Activated CD8-positive, alpha-beta memory T cell treated with anti-CD3 and anti-CD28 coated beads for 48 hours (primary cell): ENCODE measurements at places on chromosomes 13 and 19.

- no peak for DNase-seq
Measured at GRCh38 chr13:73079359-73079758, 20.6 kb downstream of the KLF5 start.

- no peak for DNase-seq
Measured at GRCh38 chr13:84927442-84928169, 871.6 kb downstream of the SLITRK6 start.

- DNase-seq: no peak
Measured at GRCh38 chr19:41746593-41747227, 8.6 kb upstream of the CEACAM6 start.

DNA sequence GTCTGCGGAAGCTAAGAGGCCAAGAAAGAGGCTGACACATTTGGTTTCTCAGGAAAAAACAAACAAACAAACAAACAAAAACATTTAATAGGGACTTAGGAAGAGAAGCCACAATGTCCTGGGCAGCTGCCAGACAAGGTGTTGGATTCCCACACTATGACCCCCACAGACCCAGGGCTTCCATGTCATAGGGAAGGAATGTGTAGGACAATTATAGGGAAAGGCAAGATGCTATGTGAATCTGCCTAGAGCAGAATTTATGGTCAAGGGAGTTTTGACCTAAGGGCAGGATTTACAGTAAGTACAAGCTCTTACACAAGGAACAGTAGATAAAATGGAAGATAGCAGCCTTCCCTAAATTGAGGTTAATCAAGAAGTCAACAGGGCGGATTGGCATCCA, 9.1 kb upstream of the CDADC1 start:
- DNase-seq: no peak

DNA sequence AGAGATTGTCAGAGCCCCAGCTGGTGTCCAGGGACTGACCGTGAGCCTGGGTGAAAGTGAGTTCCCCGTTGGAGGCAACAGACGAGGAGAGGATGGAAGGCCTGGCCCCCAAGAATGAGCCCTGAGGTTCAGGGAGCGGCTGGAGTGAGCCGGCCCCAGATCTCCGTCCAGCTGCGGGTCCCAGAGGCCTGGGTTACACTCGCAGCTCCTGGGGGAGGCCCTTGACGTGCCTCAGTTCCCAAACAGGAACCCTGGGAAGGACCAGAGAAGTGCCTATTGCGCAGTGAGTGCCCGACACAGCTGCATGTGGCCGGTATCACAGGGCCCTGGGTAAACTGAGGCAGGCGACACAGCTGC, 1.1 kb upstream of the ELANE start:
- DNase-seq: no peak

DNA sequence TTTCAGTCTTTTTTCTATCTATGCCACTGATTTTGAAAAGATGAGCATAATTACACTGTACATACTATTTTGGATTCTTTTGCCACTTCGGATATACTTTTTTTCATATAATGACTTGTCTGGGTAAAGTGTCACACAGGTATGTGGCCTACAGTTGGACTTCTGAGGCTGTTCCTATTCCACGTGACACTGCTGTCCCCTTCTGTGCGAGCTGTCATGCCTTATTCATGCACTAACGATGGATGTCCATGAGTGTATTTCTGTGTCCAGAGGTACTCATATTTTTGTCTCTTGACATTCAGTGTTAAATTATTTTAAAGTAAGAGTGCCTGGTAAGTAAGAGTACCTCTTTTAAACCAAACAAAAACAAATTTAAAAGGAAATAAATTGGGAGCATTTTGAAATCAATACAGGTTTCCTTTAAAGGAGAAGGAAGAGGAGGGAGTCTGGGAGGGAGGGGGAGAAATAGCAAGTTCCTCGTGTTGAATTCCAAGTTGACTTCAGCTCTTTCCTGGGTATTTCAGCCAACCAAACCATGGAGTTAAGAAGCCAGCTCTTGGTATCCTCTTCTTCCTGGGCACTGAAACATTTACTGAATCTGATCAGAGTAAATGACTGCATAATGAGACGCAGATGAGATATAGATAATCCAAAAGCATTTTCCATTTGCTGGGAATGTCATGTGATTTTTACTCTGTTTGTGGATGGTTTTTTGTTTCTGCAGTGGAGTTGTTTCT, 61.3 kb downstream of the TNFRSF19 start:
- DNase-seq: no peak
